ENCODE measurements at places on chromosomes 6 and 20.

DNA sequence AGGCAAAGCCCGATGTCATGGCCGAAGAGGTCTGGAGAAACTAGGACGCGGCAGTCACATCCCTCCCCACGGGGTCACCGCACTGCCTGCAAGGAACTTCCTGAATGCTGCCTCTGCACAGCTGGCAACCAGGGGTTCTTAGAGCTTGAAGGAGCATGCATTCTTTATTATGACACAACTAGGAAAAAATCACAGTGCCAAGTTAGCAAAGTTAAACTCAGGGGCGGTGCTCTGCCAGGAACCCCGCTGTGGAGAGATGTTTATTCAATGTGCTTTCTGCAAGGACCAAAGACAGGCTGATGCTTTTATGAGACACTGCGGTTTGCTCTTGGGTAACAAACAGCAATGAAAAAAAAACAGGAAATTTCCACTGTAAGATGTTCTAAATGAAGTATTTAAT is 287.3 kb upstream of the FOXQ1 start:
- no peak for DNase-seq

DNA sequence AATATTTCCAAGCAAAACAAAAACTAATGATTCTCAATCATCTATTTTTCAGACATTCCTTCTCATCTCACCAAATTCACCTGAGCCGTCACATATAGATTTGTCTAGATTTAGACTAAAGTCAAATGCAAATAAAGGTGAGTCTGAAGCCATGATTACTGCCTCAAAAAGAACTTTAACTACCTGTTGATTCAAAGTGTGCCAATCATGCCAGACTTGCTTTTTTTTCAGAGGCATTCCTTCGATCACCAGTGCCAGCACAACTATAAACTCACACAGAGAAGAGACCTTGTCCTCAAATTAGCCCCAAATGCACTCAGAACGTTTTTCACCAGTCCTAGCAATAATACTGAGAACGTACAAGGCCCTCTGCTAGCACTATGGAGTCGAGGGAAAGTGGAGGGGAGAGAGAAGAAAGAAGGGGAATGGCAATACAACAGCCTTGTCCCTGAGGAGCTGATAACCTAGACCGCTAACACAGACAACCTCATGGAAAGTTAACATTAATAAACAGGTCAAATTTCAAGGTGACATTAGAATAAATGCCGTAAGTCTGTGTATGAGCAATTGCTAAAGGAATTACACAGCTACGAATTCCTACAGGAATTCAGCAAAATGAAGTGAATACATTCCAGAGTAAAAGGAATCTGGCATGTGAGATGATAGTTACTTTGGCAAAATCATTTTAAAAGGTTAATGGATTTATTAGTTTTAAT is 60.9 kb downstream of the EPB41L2 start:
- DNase-seq = no peak

GRCh38 chr6:14501914-14502313 is 384.3 kb downstream of the CD83 start:
- DNase-seq = no peak

- DNase-seq = no peak
Measured at GRCh38 chr6:122789182-122790027, at the start of gene SMPDL3A. SMPDL3A (plus strand) TSS chr6:122789258; CDS start chr6:122789347, 89 bp downstream.

GRCh38 chr20:1435337-1435699 is 31.3 kb downstream of the NSFL1C start:
- DNase-seq = no peak

DNA sequence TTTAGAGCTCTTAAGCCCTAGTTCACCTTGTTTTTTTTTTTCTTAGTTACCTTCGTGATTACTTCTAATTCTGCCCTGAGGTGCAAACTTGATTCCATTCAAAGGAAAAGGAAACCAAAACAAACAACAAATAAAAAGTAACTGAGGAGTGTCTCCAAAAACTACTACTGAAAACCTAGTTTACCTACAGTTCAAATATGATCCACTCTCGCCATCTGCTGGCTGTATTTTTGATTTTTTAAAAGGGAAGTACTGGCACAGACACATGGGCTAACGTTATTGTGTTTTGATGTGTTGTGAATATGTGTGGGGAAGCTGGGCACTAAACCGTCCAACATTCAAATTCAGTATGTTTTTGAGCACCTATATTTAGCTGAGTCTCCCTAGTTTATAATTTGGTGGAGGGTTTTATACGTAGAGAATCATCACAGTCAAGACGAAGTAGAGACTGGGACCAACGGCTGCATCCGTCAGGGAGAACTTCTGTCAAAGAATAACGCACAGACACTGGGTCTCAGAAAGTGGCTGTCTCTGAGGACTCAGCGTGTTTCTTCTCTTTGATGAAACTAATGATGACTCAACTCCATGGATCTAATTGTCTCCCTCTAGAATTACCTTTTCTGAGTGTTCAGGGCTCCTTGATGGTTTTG is 373.5 kb upstream of the BTBD3 start:
- peak; percentile 2 for DNase-seq

GRCh38 chr6:22222469-22222868 is 74.4 kb downstream of the PRL start:
- no peak for DNase-seq

- DNase-seq = no peak
Measured at GRCh38 chr6:109172101-109172746, 76.9 kb downstream of the CEP57L1 start.

DNA sequence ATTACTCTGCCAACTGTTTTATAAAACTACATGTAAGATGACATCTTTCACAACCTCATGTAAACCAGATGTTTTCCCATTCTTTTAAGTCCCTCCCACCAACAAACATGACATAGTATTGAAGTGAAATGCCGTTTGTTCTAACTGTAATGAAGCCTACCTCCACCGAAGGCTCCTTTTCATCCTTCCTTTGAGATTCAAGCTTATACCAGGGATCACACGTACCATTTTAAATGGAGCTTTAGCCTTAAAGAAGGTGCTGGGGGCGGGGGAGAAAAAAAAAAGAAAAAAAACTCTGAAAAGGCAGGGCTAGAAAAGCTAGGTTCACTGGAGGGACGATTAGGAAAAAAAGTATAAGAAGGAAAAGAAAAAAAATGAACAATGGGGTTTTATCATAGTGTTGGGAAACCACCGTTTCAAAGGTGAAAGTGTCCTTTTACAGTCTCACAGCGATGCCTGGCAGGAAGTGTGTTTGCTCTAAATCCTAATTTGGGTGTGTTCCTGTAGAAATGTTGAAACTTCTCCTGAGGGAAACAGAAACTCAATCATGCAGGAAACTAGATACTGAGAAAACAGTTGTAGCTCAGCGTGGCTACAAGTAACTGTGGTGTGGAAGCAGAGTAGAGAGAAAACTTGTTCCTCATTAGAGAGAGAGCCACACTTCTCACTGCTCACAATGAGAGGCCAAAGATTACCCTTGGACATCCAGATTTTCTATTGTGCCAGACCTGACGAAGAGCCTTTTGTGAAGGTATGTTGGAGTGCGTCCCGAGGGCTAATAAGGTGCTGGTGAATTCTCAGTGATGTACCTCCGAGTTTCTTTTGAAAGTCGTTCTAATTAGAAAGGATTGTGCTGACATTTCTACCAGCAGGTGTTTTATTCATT is 37.6 kb upstream of the HINT3 start:
- DNase-seq = peak; percentile 78

- DNase-seq = no peak
Measured at GRCh38 chr6:100445512-100445911, 19.2 kb downstream of the SIM1 start.

- no peak for DNase-seq
Measured at GRCh38 chr6:4369616-4370015, 234.2 kb upstream of the ECI2 start.

GRCh38 chr20:4961746-4962145 is 39.6 kb downstream of the SLC23A2 start:
- DNase-seq = peak; percentile 34

- DNase-seq = no peak
Measured at GRCh38 chr6:44138717-44139350, 11.5 kb downstream of the TMEM63B start.

GRCh38 chr6:44042261-44042988 is 84.8 kb downstream of the MRPL14 start:
- no peak for DNase-seq

GRCh38 chr20:55782912-55783253 is 222.4 kb downstream of the CBLN4 start:
- no peak for DNase-seq

DNA sequence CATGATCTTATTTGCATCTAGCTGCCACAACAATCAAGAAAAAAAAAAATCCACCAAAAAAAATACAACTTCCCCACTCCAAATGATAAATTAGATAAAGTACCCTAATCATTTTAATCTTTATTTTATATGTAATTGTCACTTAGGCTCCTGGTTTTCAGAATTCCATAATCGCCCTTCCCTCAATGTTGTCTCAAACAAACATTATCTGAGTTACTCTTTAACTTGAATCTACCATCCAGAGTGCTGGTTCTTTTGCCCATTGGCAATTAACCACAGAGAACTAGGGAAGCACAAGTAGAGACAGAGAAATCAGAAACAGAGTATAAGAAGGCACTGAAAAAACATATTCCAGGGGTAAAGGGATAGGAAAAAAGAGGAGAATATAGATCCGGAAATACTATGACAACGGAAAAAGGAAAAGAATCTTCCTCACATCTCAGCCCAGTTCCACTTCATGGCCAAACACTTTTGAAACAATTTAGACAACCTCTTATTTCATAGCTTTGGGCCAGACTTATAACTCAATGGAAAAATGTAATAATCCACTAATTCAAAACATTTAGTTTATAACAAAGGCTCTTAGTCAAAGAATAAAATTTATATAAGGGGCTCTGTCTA is 861 bp upstream of the NHSL1 start:
- DNase-seq = no peak

GRCh38 chr6:148250975-148251685 is 91.5 kb upstream of the SASH1 start:
- peak; percentile 27 for DNase-seq

DNA sequence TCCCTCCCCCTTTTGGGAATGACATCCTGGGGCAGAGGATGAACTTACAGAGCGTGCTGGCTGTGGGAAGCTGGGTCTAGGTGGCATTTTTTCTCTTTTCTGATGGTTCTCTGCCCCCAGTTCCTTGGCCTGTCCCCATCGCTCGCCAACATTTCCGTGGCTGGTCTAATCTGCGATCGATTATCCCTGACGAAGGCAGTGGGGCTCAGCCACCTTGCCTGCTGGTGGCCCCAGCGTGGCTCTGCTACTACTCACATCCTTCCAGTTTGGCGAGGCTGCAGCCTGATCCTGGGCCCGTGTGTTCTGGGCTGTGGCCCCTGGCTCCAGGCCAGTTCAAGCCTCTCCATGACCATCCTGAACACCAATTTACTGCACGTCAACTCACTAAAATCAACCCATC is 6.4 kb upstream of the HLA-DOA start:
- no peak for DNase-seq

- no peak for DNase-seq
Measured at GRCh38 chr6:168410035-168410434, 30.9 kb upstream of the SMOC2 start.

DNA sequence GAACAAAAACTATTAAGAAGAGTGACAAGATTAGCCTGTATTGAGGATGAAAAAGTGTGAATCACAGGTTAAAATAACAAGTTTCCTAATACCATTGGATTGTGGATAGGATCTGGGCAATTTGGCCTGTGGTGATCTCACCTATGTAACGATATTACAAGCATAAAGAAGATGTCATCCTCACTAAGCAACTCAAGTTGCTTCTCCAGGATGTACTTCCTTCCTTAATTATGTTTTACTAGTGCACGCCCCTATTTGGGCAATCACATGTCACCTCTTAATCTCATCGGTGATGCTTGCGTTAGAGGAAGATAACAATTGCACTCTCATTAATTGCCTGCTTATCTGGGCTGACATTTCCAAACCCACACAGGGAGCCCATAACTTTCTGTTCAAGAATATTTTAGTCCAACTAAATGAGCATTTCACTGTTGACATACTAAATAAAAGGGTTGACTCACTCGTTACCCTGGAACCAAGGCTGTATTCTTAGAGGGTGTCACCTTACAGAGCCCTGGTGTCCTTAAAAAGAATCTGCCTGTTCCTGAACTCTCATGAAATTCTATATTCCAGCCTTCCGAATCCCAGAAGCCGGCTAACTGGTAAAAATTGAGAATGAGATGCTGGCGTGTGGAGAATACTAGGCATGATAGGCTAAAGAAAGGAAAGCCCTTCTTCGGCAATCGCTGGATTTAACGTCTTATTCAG is 88.2 kb upstream of the ATXN1 start:
- peak; percentile 15 for DNase-seq

DNA sequence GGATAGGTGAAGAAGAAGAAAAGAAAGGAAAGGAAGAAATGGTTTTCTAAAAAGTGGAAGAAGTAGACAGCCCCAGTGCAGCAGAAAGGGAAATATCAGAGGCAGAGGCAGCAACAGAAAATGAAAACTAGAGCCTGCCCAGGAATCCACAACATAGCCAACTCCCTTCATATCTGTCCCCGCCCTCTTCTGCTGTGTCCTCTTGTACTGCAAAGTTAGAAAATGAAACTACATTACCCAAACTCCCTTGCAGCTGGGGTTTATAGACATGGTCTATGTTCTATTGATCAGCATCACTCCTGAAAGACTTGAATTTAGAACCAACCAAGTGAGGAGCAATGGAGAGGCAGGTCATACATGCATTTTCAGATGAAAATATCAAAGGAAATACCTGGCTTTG is 200.5 kb upstream of the PHACTR1 start:
- no peak for DNase-seq

- DNase-seq = no peak
Measured at GRCh38 chr6:160792708-160793107, 90.7 kb downstream of the PLG start.

DNA sequence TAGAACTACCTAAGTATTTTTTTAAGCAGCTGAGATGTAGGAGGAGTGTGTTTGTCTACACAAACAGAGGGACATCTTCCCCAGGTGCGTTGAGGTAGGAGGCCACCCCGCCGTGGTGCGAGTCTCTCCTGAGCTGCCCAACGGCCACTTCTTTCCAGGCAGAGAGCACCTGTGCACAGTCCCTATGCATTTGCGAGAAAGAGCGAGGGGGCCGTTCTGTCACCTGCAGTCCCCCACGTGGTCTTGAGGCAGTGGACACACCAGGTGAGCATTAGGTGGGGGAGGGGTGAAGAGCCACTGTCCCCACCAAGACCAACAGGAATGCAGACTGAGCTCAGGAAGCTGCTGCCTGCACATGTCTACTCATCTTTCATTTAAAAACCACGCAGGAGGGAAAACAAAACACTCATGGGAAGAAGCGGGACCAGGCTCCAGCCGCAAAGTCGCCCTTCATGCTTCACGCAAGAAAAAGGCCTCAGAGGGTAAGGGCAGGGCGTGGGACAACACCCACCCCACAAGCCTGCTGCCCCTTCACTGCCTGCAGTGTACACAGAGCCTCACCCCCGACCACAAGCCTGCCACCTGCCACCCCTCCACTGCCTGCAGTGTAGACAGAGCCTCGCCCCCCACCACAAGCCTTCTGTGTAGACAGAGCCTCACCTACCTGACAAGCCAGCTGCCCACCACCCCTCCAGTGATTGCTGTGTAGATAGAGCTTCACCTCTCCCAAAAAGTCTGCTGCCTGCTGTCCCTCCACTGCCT is 142.0 kb downstream of the DLL1 start:
- DNase-seq = no peak

GRCh38 chr6:1761477-1761877 is 151.8 kb downstream of the FOXC1 start:
- DNase-seq = no peak

All from CD4-positive, alpha-beta T cell treated with Interleukin-12 subunit alpha and Interleukin-12 subunit beta, for 1 hour (primary cell).